ENCODE measurements at places on chromosomes 13 and 19. TPM values are rescaled to one million over a fixed set of nuclear protein-coding genes. Genes with fewer than 3 reads are reported as not detected.

DNA sequence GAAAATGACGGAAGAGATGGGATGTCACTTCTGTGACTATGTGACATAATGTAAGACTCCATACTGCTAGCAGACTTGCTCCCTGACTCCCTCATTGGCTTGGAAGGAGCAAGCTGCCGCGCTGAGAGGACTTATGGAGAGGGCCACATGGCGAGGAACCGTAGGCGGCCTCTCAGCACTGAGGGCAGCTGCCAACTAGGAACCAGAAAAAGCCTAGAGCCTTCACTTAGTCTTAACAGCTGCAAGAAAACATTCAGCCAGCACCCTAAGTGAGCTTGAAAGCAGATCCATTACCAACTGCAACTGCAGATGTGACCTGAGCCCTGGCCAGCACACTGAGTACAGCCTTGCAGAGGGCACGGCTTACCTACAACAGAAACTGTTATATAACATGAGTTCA, 33.9 kb downstream of the USP12 start:
- H3K27me3 ChIP-seq: no peaks in the 10 kb centered on the region
- no peak for DNase-seq
- peaks cover 63% of the 10 kb centered on the region for H3K4me1 ChIP-seq
- H3K27ac ChIP-seq: no peak overlapping the region
- no peak overlapping the region for H3K4me3 ChIP-seq
- H3K36me3 ChIP-seq: peaks cover 13% of the 10 kb centered on the region

- H3K27ac ChIP-seq: no peak overlapping the region
- peaks cover 3% of the 10 kb centered on the region for H3K4me1 ChIP-seq
- peaks cover 1% of the 10 kb centered on the region for H3K27me3 ChIP-seq
- DNase-seq: no peak
- H3K36me3 ChIP-seq: no peaks in the 10 kb centered on the region
Measured at GRCh38 chr19:16293118-16294091, 31.2 kb upstream of the KLF2 start.

Gene RAB3A
- total RNA-seq: 4.3 TPM

Gene ANKLE1
- 10.7 TPM for total RNA-seq

DNA sequence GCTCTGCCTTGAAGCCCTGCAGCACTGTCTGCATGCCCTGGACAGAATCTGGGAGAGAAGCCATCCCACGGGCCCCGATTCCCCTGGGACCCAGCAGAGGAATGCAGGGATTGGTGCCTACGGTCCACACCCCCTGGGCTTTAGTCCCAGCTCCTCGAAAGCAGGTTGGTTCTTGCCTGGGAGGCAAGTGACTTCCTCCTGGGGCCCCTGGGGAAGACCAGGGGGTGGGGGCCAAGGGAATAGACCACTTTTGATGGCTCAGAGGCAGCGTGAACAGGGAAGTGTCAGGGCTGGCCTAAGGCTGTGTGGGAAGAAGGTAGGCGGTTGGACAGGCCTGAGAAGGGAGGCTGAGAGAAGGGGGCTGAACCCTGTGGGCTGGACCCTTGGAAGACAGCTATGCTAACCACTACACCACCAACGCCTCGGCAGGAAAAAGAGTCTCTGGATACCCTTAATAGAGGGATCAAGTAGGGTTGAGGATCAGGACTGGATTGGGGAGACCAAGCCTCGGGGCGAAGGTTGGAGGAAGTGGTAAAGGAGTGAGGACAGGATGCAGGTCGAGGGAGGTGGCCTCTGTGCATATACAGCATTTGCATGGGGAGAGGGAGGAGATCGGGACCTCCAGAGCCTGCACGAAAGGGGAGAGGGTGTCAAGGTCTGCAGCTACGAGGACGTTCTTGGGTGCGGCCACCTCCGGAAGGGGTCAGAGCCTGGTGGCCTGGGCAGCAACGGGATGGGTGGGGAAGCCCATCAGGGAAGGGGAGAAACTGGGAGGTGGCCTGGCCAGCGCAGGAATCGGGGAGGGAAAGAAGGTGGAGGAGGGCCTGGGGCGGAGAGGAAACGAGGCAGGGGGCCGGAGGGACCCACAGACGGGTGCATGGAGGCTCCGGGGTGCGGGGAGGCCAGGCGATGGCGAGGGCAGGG, 709 bp downstream of the DPP9 start:
- DNase-seq: peak; percentile 37
- H3K4me3 ChIP-seq: peak overlapping the region; percentile 84
- H3K27ac ChIP-seq: peak overlapping the region; percentile 83
- peaks cover 5% of the 10 kb centered on the region for H3K27me3 ChIP-seq

Gene ZSCAN4
- not detected for total RNA-seq

- peak; percentile 54 for DNase-seq
- H3K4me1 ChIP-seq: no peaks in the 10 kb centered on the region
- H3K4me3 ChIP-seq: no peak overlapping the region
Measured at GRCh38 chr13:94454906-94455305, 24.6 kb downstream of the DCT start.

GRCh38 chr13:94480672-94481145, 1.2 kb upstream of the DCT start:
- no peak overlapping the region for H3K27ac ChIP-seq
- H3K36me3 ChIP-seq: no peaks in the 10 kb centered on the region
- peaks cover 2% of the 10 kb centered on the region for H3K4me1 ChIP-seq
- H3K4me3 ChIP-seq: no peak overlapping the region
- DNase-seq: no peak

GRCh38 chr13:103282571-103283450, 216.6 kb upstream of the SLC10A2 start:
- no peak overlapping the region for H3K4me3 ChIP-seq
- DNase-seq: no peak
- H3K4me1 ChIP-seq: no peaks in the 10 kb centered on the region
- H3K27me3 ChIP-seq: no peaks in the 10 kb centered on the region
- no peaks in the 10 kb centered on the region for H3K36me3 ChIP-seq

Gene PGLYRP1
- total RNA-seq: not detected

GRCh38 chr19:15318241-15318691, 14.1 kb downstream of the BRD4 start:
- no peak overlapping the region for H3K4me3 ChIP-seq
- no peaks in the 10 kb centered on the region for H3K27me3 ChIP-seq
- DNase-seq: no peak
- peak overlapping the region; percentile 76 for H3K27ac ChIP-seq
- peaks cover 5% of the 10 kb centered on the region for H3K36me3 ChIP-seq
- peaks cover 87% of the 10 kb centered on the region for H3K4me1 ChIP-seq

- H3K36me3 ChIP-seq: peaks cover 8% of the 10 kb centered on the region
- DNase-seq: peak; percentile 80
- H3K4me3 ChIP-seq: peak overlapping the region; percentile 94
- no peaks in the 10 kb centered on the region for H3K27me3 ChIP-seq
- H3K27ac ChIP-seq: peak overlapping the region; percentile 96
Measured at GRCh38 chr13:19959141-19959830, 759 bp downstream of the ZMYM2 start.

Gene CACNA1A
- total RNA-seq: 0.46 TPM

DNA sequence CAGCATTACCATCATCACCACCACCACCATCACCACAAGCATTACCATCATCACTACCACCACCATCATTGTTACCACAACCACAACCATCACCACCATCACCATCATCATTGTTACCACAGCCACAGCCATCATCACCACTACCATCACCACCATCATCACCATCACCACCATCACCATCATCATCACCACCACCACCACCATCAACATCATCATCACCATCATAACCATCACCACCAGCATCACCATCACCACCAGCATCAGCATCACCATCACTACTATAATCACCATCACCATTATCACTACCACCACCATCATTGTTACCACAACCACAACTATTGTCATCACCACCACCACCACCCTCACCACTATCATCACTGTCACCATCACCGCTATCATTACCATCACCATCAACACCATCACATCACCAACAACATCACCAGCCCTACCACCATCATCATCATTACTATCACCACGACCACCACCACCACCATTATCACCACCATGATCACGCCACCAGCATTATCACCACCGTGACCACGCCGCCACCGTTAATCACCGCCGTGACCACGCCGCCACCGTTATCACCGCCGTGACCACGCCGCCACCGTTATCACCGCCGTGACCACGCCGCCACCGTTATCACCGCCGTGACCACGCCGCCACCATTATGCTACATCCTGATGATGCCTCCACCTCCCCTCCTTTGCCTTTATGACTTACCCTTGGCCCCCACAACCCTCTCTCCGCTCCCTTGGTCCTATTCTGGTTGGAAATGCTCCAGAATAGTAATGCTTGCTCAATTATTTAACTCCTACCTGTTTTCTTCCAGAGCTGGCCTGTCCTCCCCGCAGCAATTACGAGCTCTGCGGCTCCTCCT, 10.0 kb upstream of the FXYD3 start:
- H3K36me3 ChIP-seq: no peaks in the 10 kb centered on the region
- no peak overlapping the region for H3K27ac ChIP-seq
- no peak for DNase-seq
- no peak overlapping the region for H3K4me3 ChIP-seq
- no peaks in the 10 kb centered on the region for H3K27me3 ChIP-seq

Gene CYP4F2
- not detected for total RNA-seq

DNA sequence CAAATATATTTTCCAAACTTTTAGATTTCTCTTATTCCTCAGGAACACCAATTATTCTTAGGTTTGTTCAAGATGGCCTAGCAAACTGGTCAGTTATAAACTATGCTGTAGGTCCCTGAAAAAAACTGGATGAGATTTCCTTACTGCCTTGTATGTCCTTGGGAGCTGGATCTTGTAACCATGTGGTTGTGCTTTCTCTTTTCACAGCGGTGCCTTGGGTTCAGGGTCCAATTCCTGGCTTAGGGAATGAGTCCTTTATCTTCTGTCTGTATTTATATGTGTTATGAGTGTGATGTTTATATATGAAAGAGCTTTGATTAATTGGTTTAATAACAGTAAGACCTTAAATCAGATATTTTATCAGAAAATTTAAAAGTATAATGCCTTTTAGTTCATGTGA, 23.5 kb upstream of the GRTP1 start:
- peaks cover 4% of the 10 kb centered on the region for H3K27me3 ChIP-seq
- no peaks in the 10 kb centered on the region for H3K36me3 ChIP-seq
- no peak overlapping the region for H3K4me3 ChIP-seq

Gene NR1H2
- total RNA-seq: 75.6 TPM

DNA sequence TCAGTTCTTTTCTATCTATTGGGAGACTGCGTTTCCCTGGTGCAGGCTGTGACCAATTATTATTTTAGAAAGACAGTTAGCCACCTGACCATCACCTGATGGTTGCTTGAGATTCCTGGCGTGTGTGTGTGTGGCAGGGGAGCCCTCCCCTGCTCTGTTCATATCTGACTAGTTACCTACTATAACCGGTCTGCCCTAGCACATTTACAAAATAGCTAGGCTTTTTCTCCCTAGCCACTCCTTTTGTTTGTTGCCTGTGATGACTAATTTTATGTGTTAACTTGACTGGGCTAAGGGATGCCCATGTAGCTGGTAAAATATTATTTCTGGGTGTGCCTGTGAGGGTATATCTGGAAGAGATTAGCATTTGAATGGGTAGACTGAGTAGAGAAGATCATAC, 76.9 kb downstream of the OLFM4 start:
- no peak for DNase-seq
- no peak overlapping the region for H3K4me3 ChIP-seq
- no peak overlapping the region for H3K27ac ChIP-seq
- H3K27me3 ChIP-seq: peaks cover 4% of the 10 kb centered on the region
- H3K36me3 ChIP-seq: no peaks in the 10 kb centered on the region
- no peaks in the 10 kb centered on the region for H3K4me1 ChIP-seq

Gene ZNF729
- total RNA-seq: not detected

Gene FGF9
- total RNA-seq: not detected

Gene FOXA3
- total RNA-seq: 0.48 TPM

GRCh38 chr13:99226513-99226912, 25.9 kb downstream of the UBAC2 start:
- DNase-seq: no peak
- peaks cover 15% of the 10 kb centered on the region for H3K36me3 ChIP-seq
- peak overlapping the region; percentile 21 for H3K27ac ChIP-seq
- no peaks in the 10 kb centered on the region for H3K27me3 ChIP-seq
- H3K4me3 ChIP-seq: no peak overlapping the region

- peaks cover 13% of the 10 kb centered on the region for H3K36me3 ChIP-seq
- peak within 1 kb of the TSS; percentile 98 for H3K27ac ChIP-seq
- H3K27me3 ChIP-seq: no peaks in the 10 kb centered on the region
- peak; percentile 67 for DNase-seq
- H3K4me1 ChIP-seq: peaks cover 36% of the 10 kb centered on the region
Measured at GRCh38 chr13:41019011-41019487, at the start of gene ELF1. ELF1 (minus strand) TSS chr13:41019316; CDS start chr13:40982054, 37,262 bp downstream.

Gene SERTM1
- not detected for total RNA-seq

DNA sequence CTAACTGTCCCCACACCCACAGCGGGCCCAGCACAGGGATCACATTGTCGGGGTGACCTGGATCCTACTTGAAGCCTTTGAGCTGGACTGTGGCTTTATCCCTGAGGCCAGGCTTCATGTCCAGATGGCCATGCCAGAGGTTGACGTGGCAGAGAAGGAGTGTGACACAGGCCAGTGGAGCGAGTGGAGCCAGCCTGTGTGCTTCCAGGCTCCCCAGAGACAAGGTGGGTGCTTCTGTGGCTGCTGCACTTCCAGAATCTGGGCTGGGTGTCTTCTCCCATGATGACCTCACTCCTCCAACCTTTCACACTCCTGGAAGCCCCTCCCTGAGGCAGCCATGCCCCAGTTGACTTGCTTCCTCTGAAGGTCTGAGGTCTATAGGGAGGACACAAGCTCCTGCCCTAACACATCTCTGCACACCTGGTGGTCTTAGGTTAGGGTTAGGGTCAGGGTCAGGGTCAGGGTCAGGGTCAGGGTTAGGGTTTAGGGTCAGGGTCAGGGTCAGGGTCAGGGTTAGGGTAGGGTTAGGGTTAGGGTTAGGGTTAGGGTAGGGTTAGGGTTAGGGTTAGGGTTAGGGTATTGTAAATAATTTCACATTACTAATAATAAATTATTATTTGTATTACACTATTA, 13.1 kb upstream of the MZF1 start:
- no peak overlapping the region for H3K4me3 ChIP-seq
- DNase-seq: no peak
- peaks cover 12% of the 10 kb centered on the region for H3K36me3 ChIP-seq

GRCh38 chr19:1154731-1155351, 19.2 kb downstream of the SBNO2 start:
- DNase-seq: no peak
- H3K27ac ChIP-seq: no peak overlapping the region
- no peak overlapping the region for H3K4me3 ChIP-seq
- peaks cover 3% of the 10 kb centered on the region for H3K36me3 ChIP-seq
- H3K27me3 ChIP-seq: no peaks in the 10 kb centered on the region
- H3K4me1 ChIP-seq: no peaks in the 10 kb centered on the region

- H3K36me3 ChIP-seq: no peaks in the 10 kb centered on the region
- H3K27ac ChIP-seq: no peak overlapping the region
- H3K4me1 ChIP-seq: no peaks in the 10 kb centered on the region
Measured at GRCh38 chr13:80469105-80469852, 128.4 kb upstream of the SPRY2 start.

Gene FCAR
- total RNA-seq: not detected

GRCh38 chr19:39518975-39519374, 4.0 kb downstream of the SELENOV start:
- peaks cover 9% of the 10 kb centered on the region for H3K4me1 ChIP-seq
- DNase-seq: no peak
- H3K4me3 ChIP-seq: no peak overlapping the region
- H3K27me3 ChIP-seq: peaks cover 29% of the 10 kb centered on the region
- no peaks in the 10 kb centered on the region for H3K36me3 ChIP-seq

- H3K27ac ChIP-seq: no peak overlapping the region
- no peak for DNase-seq
- H3K27me3 ChIP-seq: no peaks in the 10 kb centered on the region
Measured at GRCh38 chr13:93355094-93355493, 128.5 kb downstream of the GPC6 start.
